ENCODE measurements at places on chromosomes 2 and 18.

DNA sequence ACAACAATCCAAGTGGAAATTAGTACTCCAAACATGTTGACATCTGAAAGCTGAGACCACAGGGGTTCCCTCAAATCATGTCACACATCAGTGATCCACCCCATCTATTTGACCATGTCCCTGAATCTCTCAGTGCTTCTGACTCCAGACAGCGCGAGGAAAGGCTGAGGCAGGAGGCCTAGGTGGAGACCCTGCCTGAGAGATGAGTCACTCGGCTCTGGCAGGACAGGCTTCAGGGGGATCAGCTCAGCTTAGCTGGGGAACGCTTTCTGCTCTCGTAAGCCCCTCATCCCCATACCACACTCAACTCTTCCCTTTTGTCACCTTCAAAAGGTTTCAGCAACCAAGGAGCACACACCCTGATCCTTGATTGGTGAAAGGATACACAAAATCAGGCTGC is 5.8 kb upstream of the FAM228A start:
- no peak for DNase-seq

GRCh38 chr2:11237122-11237521 is 81.9 kb downstream of the SLC66A3 start:
- no peak for DNase-seq

GRCh38 chr2:120219766-120220165 is 3.4 kb downstream of the TMEM185B start:
- no peak for DNase-seq

GRCh38 chr2:10880586-10881321 is 31.0 kb upstream of the KCNF1 start:
- DNase-seq, result no peak

DNA sequence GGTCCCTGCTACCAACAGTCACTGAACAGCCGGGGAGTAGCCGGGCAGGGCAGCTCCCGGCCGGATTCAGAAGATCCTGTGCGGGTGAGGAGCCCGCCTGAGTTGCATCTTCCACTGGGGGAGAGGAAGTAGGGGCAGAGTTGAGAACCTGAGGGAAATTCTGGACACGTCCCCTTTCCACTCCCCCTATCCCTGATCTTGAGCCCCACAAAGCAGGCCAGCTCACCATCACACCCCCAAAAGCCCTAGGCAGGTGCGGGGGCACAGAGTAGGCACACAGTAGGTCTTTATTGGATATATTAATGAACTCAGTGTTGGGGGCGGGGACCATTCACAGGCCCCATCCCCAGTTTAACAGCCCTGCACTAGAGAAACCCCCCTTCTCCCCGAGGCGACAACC is 81.9 kb upstream of the UXS1 start:
- no peak for DNase-seq

DNA sequence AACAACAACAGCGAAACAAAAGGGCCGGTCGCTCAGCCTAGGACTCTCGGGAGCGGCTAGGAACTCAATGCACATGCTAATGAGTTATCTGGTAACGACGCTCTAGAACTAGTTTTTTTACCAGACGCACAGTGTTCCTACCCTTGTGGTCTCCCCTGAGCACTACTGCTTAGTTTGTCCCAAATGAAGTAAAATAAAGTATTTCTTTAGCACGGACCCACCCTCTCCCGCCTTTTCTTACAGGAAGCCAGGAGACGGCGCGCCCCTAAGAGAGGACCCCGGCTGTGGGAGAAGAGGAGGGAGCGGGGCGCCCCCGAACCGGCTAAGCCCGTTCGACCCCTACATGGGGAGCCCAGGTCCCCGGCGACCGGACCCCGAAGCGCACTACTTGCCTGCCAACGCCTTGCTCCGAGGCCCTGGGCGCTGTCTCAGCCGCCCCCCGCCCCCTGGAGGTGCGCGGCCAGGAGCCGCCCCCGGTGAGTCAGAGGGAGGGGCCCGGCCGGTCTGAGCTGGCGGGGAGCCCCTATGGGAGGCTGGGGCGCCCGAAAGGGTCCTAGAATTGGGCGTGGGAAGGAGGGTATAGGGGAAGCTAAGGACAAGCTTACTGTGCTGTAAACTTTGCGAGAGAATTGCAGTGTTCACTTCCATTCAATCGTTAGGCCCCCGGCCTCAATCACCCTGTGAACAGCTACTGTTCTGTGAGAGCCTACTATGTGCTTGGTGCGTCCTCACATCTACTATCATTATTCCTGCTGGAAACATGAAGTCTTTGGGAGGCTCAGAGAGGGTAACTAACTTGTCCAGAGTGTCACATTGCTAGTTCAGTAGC is 3.6 kb upstream of the CAPG start:
- peak; percentile 59 for DNase-seq

- DNase-seq, result no peak
These were observed 101.0 kb downstream of the VIT start for GRCh38 chr2:36797324-36798070.

DNA sequence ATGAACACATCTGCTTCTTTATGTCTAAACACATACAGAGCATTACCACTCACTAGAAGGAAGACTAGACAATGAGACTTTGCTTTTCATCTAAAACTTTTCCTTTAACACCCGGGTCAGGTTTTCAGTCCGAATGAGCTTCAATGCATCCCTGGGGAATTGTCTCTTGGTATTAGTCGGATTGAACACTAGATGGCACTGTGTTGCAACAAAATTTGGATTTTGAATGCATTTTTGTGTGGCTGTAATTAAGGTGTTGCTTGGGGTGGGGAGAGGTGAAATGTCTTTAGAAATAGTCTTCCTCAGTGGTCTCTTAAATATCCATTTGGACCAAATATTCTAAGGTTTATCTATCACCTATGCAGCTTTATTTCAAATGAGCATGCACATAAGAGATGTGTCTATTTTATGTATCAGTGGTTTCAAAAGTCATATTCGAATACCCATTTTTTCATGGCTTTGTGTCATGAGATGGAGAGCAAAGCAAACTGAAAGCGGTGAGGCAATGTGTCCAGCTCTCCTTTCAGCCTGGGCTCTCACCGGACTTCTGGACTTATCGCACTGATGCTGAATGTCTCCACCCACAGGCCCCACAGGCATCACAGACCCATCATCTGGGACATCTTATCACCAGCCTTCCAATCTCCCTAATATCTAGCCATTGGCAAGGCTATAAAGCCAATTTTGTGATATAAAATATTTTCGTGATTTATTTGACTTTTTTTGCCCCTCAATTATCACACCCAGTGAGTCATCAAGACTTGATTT is 510.3 kb downstream of the RNF144A start:
- peak; percentile 50 for DNase-seq

DNA sequence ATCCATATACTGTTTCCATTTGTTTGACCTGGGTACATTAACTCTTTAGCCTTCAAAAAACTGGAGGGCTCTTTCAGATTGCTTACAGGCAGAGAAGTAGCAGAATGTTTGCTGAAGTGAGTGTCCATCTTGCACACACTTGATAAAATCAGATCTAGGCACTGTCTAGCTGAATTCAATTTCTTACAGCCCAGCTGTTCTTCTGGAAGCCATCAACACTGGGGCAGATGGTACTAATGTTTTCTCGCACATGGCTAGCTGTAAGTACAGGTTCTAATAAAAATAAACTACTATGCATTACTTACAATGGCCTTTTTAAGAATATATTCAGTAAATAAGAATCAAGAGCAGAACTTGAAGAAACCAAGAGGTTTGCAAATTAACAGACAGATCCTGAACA is 175.9 kb downstream of the NBAS start:
- no peak for DNase-seq

GRCh38 chr2:5524551-5524950 is 167.6 kb upstream of the SOX11 start:
- DNase-seq, result no peak

DNA sequence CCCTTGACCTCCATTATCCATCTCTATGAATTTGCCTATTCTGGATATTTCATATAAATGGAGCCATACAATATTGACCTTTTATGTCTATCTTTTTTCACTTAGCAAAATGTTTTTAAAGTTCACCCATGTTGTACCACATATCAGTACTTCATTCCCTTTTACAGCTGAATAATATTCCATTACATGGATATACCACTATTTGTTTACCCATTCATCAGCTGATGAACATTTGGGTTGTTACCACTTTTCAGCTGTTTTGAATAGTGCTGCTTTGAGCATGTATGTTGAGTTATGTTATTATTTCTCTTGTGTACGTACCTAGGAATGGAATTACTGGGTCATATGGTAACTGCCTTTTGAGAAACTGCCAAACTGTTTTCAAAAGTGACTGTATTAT is 93.7 kb upstream of the DNMT3A start:
- DNase-seq, result no peak

DNA sequence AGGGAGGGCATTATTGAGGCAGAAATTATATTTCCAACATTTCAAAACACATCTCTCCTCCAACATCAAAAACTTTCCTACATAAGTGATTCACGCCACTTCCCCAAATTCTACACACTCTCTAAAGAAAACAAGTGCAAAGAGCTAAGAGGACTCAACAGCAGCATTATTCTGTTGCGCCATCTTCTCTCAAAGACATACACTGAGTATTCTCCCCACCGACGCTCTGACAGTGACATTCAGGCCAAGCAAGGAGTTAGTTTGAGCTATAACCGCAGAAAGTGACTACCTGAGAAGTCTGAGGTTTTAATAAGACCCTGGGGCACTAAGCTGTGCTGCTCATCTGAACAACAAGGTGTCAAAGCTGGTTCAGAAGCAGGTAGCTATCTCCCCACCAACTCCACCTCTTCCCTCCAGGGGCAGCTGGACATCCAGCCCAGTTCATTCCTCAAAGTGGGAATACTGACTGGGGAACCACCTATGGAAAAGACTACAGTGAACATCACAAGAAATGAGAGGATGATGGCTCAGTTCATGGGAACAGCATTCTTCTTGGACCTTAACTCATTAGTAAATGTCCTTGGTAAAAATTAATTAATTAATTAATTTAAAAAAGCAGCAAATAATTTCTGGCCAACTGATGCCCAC is 309.5 kb upstream of the CCDC68 start:
- DNase-seq, result no peak

DNA sequence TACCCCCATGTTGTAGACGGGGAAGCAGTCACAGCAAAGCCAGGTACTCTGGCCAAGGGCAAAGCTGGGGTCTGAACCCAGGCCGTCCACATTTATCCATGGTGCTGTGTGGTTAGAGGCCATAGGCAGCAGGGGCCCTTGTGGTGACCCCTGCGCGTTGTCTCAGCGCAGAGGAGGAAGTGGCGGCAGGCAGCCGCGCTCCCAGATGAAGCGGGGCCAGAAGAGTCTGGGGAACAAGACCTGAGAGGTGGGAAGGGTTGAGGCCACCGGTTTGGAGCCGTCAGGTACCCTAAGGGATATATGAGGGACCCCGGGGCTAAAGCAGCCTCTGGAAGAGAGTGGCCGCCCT is 770 bp downstream of the ZNF396 start:
- DNase-seq, result peak; percentile 39

GRCh38 chr2:37013315-37013641 is 46.9 kb upstream of the STRN start:
- no peak for DNase-seq

GRCh38 chr18:37604032-37604431 is 38.4 kb upstream of the CELF4 start:
- DNase-seq, result no peak

GRCh38 chr2:118837621-118838020 is 9.8 kb downstream of the EN1 start:
- no peak for DNase-seq

GRCh38 chr18:78876868-78877267 is 102.8 kb upstream of the SALL3 start:
- no peak for DNase-seq

- no peak for DNase-seq
These were observed 44.3 kb downstream of the TWIST2 start for GRCh38 chr2:238892204-238892500.
